Activated CD4-positive, alpha-beta memory T cell treated with anti-CD3 and anti-CD28 coated beads for 36 hours (primary cell): ENCODE measurements at places on chromosomes 3 and 15. TPM values are rescaled to one million over a fixed set of nuclear protein-coding genes. Genes with fewer than 3 reads are reported as not detected.

DNA sequence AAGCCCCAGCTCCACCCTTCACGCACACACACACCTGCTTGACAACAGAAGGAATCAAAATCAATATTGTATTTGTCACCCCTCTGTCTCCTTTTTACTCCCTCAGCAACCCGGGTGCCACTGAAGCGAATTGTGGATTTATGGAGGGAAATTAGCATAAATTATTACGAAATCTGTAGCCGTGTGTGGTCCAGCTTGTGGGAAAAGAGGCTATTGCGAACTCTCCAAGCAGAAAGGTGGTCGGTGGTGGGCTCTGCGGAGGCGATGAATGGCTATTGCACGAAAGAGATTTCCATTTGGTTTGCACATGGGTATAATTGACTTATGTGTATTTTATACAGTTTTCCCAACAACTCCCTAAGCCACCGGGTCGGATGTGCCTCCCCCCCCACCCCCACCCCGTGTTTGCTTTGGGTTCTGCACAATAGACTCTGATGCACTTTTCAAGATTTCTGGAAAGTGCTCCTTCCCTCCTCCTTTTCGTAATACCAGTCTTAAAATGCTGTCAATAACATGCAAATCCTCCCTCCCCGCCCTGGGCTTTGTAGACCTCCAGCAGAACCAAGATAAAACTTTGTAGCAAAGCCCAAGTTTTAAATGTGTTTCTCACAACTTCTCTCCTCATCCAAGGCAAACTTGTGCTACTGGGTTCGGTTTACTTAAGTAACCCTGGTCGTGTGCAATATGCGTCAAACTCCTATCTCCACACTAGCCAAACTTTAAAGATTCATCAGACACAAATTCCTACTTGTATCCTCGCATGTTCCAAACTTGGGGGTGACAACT lies 3.1 kb upstream of the FOXB1 start:
- no peak for DNase-seq

GRCh38 chr3:171177056-171177455 lies 150.5 kb upstream of the SLC2A2 start:
- DNase-seq = no peak

DNA sequence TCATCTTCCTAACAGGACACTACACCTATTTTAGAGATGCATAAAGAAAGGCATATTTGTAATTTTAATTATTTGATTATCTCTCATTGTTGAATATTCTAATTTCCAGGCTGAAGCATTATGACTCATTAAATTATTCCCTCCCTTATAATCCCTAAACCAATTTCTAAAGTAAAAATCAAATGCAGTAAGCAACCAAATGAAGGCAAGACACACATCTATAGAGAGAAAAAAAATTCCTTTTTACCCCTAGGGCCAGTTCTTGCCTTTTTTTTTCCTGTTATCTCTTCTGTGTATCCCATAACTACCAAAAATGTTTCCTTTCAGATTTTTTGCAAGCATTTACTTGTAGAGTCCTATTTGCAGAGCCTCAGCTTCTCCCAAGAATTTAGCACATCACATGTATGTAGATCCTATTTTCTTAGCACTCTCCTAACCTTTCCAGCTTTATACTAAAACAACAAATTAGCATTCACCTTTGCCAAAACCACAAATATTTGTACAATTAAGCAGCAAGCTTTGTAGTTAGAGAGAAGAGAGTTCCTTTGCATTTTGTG lies 177.9 kb downstream of the SATB1 start:
- no peak for DNase-seq

DNA sequence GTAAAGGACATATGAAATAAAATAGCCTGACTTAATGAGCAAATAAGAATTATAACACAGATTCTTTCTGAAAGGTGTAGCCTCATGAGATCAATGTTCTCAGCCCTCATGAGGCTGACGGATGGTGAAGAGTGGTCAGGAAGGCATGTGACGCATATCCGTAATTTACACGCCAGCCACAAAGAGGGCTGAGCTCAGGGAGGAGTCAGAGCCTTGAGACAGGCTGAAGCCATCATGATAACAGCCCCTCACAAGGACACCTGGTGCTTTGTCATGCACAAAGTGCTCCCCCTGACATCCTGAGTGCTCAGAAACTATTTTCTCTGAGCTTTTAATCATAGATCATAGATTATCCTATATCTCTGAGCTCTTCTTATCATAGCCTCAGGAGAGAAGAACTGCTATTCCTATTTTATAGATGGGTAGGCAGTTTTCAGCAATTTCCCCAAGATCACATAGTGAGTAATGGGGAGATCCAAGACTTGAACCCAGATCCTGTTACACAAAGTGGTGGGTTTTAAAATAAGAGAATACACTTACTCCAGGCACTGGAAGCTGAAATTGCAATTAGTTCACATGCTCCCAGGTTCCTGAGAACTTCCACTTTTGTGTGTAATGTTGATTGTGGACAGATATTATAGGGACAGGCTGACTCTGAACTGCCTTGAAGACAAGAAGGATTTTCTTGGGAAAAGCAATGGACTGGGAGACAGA lies 267.1 kb downstream of the RPLP1 start:
- DNase-seq = peak; percentile 83

- DNase-seq = no peak
Measured at GRCh38 chr15:43522247-43522646, 4.8 kb downstream of the MAP1A start.

DNA sequence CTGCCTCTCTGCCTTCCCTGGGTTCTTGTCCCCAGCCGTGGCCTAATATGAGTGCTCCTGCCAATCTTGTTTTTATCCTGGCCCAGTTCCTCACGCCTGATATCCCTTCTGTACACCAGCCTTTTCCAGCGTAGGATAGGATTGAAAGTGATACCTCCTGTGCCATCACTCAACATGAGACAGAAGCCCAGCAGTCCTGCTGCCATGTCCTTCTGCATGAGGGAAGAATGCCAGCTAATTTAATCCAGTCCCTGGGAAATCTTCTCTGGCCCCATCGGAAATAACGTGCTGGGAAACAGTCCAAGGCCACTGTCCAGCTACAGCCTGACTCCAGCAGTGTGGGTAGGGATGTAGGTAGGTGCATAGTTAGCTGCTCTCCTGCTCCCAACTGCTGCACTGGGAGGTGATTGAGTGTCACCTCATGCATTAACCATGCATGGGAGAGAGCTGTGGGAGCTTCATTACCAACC lies 92.0 kb upstream of the TPM1 start:
- DNase-seq = no peak

DNA sequence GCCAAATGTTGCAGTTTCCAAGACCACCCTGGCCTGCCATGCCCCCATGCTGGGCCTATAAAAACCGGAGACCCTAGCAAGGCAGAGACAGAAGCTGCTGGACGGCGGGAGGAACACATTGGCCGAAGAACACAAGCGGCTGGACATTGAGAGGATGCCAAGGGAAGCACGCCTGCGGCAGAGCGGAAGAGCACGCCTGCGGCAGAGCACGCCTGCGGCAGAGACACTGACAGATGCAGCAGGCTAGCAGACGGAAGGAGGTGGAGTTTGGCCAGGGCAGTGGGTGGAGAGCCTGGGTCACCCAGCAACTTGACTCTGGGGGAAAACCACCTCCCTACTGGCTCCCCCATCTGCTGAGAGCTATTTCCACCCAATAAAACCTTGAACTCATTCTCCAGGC lies 322.3 kb upstream of the TBL1XR1 start:
- DNase-seq = no peak

DNA sequence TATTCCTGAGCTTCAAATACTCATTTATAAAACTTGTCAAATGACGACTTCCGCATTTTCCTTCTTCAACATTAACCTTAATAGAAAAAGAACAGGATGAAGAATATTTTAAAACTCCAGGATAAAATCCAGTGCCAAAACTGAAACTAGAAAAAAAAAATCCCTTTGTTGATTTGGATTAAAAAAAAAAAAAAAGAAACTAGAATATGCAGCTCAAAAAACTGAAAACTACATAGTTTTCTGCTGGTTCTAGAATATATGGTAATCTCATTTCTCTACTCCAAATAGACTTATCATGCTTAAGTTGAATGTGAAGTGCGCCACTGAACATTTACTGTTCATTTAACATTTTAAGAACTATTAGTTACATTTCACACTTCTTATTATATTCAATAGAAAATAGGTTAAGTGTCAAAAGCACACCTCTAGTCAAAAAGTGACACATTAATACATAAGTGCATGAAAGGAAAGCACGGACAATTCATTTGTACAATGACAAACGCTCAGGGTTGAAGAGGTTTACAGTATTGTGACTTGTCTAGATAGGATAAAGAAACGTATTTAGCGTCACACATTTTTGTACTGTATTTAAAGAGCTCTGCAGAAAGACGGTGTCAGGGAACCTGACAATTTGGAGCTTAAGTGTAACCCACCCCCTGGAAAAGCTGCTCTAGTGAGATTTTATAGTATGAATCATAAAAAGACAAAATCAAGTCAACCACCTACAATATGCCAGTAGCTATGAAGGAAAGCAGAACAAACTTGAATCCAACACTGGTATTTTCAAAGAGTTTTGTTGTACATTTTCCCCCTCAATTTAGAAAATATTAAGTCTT lies 5.8 kb downstream of the TRA2B start:
- DNase-seq = no peak

The OPA1 gene
- total RNA-seq = 92.7 TPM

The DPP8 gene
- 27.1 TPM for total RNA-seq

The SNTN gene
- total RNA-seq = not detected

The BLM gene
- 68.7 TPM for total RNA-seq

The GOLGA8G gene
- not detected for total RNA-seq

The IREB2 gene
- 52.8 TPM for total RNA-seq

The SYNM gene
- 2.6 TPM for total RNA-seq

The FAM240A gene
- not detected for total RNA-seq
